ENCODE measurements at places on chromosomes 5 and 9.
A peak's percentile ranks its signal among the peaks of the same experiment; 100 is the strongest.

- DNase-seq: no peak
These were observed 98.1 kb downstream of the SREK1 start for GRCh38 chr5:66242050-66242715.

GRCh38 chr9:137205126-137206069 lies at the start of the genes NDOR1 and TMEM203:
Gene NDOR1, plus strand, starts transcription at chr9:137205700. Its CDS starts 78 bp downstream, at chr9:137205778.
Gene TMEM203, minus strand, starts transcription at chr9:137205648. Its CDS starts 234 bp downstream, at chr9:137205414.
- peak; percentile 94 for DNase-seq

- no peak for DNase-seq
These were observed 434 bp upstream of the FSD1L start for GRCh38 chr9:105447386-105447813.

DNA sequence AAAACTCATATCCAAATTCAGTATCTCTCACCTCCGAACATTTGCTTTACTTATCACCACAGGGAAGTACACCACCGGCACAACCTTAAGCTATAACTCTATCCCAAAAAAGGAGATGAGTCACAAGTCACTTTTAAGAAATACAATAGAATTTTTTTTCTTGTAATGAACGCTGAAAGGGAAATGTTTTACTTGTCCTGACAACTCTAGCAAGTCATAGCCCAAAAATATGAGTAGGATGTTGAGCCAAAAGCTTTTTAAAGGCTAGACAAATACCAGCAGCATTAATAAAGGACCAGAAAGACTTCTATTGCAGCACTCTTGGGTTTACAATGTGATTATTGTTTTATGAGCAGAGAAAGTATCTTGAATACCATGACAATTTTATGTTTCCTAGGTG lies 147.3 kb upstream of the FST start:
- DNase-seq: no peak

DNA sequence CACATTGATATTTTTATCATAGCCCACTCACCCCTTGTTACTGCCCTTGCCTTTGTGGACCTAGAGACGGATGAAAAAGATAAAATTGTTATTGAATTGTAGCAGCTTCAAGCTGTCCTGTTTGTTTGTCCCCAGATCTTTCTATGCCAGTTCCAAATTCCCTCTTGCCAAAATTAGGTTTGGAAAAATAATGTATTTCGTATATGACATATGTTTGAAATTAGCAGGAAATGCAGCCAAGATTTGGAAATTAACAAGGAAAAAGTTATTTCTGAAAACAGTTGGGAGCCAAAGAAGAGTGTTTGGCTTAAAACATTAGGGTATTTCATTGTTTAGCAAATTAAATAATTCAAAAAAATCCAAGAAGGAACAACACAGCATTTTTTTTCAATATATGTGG lies 33.5 kb downstream of the SPATA31D1 start:
- no peak for DNase-seq

- DNase-seq: no peak
These were observed 161.4 kb upstream of the GAS1 start for GRCh38 chr9:87108661-87109060.

- no peak for DNase-seq
These were observed 18.9 kb upstream of the IQGAP2 start for GRCh38 chr5:76384189-76384588.

DNA sequence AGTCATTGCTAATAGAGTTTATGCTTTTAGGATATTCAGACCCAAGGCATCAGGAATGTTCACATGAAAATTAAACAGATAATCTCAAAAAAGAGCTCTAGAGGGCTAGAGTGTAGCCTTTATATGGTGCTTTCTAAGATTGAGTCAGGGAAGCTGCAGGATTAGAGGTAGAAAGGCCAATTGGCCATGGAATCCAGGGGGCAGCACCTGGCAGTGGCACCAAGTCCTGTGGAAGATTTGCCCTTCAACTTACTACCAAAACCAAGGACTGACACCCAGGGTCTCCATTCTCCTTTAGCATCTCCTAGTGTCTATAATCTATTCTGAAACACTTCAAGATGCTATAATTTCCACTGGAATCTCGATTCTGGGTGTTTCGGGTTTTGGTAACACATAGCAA lies 112.4 kb downstream of the ACER2 start:
- DNase-seq: no peak

DNA sequence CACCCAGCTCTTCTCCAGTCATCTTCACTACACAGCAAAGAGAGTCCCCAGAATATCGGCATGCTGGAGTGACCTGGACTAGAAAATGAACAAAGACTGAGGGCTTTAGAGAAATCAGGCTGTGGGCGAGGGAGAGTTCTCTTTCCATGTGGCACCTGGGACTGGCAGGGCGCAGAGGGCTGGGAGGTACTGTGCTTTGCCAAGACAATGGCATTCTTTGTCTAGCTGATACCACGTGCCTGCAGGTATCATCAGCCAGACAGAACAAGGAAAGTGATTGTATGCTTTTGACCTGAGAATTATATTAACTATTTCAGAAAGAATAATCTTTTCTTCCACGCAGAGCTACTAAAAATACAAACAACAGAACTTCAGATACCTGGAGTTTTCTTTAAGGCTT lies 30.5 kb downstream of the DDX31 start:
- DNase-seq: no peak

DNA sequence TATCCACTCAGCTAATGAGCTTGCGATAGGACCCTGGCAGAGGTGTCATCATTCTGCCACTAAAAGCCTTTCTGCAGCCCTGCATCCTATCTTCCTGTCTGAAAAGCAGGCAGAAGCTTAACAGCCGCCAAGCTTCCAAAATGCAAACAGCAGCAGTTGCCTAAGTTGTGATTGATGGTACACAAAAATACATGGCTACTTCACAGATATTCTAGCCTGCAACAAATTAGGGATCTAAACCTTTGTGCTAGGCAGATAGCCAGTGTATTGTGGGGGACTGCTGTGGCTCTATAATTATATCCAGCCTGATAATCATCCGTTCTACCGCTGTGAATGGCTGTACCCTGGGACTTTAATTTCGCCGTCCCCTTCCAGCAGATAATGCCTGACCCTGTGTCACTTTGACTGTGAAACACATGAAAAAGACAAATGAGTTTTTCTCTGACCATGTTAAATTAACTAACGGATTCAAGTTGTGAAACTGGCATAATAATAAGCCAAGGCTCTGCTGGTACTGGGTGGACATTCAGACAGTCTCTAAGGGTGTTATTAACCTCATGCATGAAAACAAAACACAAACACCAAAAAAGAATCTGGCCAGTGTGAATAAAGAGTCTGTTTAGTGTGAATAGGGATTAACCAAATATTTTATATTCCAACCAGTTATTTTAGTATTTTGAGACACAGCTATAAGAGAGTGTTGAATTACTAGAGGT lies 45.9 kb downstream of the SEMA6A start:
- DNase-seq: no peak

GRCh38 chr9:18472841-18473251 lies 1.1 kb upstream of the ADAMTSL1 start:
- DNase-seq: no peak

GRCh38 chr5:82796643-82797416 lies 280.4 kb downstream of the TMEM167A start:
- no peak for DNase-seq

DNA sequence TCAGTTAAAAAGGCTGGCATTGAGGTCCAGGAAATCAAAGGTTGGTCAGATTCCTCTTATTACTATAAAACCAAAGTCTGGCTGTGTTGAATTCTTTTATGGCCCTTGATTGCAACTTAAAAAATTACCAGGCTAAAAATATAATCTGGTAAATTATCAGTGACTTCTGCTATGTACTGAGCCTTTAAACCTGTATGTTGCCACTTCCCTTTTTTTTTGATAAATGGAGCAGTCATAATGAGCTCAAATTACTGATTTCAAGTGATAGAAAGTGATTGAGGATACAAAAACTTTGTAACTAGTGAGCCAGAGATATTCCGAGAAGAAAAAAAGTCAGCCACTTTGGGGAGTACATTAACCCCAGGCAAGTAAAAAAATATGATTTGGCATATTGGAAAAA lies 100.1 kb downstream of the GIN1 start:
- DNase-seq: no peak

DNA sequence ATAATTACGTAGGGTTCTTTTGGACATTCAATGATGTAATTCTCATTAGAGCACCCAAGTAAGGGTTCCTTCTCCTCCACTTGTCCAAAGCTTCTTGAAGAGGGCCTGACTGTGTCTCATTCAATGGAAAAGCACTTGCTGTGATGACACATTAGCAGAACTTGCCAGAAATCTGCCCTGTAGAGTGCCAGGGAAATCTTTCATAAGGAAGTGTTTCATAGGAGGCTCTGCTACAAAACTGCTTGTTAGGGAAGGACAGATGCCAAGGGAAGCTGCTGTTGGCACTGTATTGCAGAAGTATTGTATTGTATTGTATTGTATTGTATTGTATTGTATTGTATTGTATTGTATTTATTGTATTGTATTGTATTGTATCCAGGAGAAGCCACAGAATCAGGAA lies 45.5 kb upstream of the MPDZ start:
- DNase-seq: no peak

DNA sequence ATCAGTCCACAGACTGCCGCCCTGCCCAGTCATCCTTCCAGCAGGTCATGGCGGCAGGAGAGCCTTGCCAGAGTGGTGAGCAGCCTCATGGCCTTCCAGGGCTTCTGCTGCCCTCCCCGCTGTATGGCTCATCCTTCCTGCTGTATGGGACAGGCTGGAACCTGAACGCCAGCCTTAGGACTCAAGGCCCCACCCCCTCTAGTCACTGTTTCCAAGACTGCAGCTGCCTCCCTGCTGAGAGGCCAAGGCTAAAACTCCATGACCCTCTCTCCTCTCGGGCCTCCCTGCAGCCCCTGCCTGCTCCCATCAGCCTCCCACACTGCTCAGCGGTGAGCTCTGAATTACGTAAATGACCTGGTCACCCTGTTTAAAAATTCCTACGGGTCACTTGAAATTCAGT lies 227.5 kb downstream of the AGTPBP1 start:
- DNase-seq: no peak

All from stimulated activated CD4-positive, alpha-beta T cell treated with anti-CD3 and anti-CD28 coated beads, Interleukin-12 subunit alpha, Interleukin-12 subunit beta, amount 100 ng/mL, for 24 hours (primary cell).